ENCODE measurements at places on chromosomes 16 and 17. TPM values are rescaled to one million over a fixed set of nuclear protein-coding genes. Genes with fewer than 3 reads are reported as not detected.

Gene NPIPB13
- not detected for total RNA-seq

Gene KRTAP1-1
- total RNA-seq: not detected

Gene MYL11
- not detected for total RNA-seq

Gene EFCAB13
- total RNA-seq: 3.4 TPM

Gene PTGES3L
- 0.50 TPM for total RNA-seq

Gene REXO5
- 8.9 TPM for total RNA-seq
